ENCODE measurements at places on chromosomes 1 and 21.

- no peak for DNase-seq
Observed at GRCh38 chr21:29243188-29243587, 55.5 kb upstream of the BACH1 start.

GRCh38 chr1:162551969-162552683 is 9.4 kb upstream of the UAP1 start:
- DNase-seq: peak; percentile 60

GRCh38 chr1:86956221-86956620 is 41.8 kb downstream of the HS2ST1 start:
- no peak for DNase-seq

DNA sequence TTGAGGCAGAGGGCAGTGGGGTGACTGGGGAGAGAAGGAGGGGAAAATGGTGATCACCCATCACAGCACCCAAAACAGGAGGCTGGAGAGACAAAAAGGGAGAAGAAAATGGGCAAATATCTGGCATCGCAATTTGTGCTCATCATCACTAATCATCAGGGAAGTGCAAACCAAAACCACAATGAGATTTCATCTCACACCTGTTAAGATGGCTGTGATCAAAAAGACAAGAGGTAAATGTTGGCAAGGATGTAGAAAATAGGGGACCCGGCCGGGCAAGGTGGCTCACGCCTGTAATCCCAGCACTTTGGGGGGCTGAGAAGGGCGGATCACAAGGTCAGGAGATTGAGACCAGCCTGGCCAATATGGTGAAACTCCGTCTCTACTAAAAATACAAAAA is 74.0 kb downstream of the KIF14 start:
- DNase-seq: no peak

- DNase-seq: peak; percentile 45
Observed at GRCh38 chr1:183191833-183192232, 5.8 kb downstream of the LAMC2 start.

- peak; percentile 38 for DNase-seq
Observed at GRCh38 chr1:86436041-86436440, 12.1 kb downstream of the CLCA2 start.

- DNase-seq: peak; percentile 68
Observed at GRCh38 chr1:1304331-1305299, 3.1 kb downstream of the ACAP3 start.

- no peak for DNase-seq
Observed at GRCh38 chr1:161691846-161692245, 15.2 kb upstream of the FCRLA start.

- no peak for DNase-seq
Observed at GRCh38 chr1:156257711-156258110, 9.9 kb upstream of the PAQR6 start.

- no peak for DNase-seq
Observed at GRCh38 chr21:45583831-45584509, 41.7 kb upstream of the SLC19A1 start.

DNA sequence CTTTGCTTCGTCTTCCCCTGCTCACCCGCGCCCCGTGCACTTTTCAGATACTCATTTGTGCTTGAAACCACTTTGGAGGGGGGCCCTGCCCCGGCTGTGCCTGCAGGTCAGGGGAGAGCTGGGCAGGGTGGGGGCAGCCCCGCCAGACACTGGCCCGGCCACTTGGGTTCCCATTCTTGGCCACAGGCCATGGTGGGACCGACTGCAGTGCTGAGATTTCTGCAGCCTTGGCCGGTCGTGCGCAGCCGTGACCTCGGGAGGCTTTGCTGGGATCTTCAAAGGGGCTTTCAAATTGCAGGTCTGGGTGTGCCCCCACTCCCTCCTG is 54.5 kb upstream of the TTC34 start:
- no peak for DNase-seq

- DNase-seq: peak; percentile 13
Observed at GRCh38 chr1:40592107-40592803, 60.8 kb downstream of the ZNF684 start.

GRCh38 chr21:36297938-36298572 is 21.9 kb upstream of the MORC3 start:
- no peak for DNase-seq

GRCh38 chr1:110243574-110243973 is 33.5 kb downstream of the KCNC4 start:
- no peak for DNase-seq

- DNase-seq: no peak
Observed at GRCh38 chr1:246786606-246787238, 62.5 kb downstream of the SCCPDH start.

Measured in fibroblast of gingiva (primary cell).